ENCODE measurements at places on chromosomes 4 and X. TPM values are rescaled to one million over a fixed set of nuclear protein-coding genes. Genes with fewer than 3 reads are reported as not detected.
A peak's percentile ranks its signal among the peaks of the same experiment; 100 is the strongest.

DNA sequence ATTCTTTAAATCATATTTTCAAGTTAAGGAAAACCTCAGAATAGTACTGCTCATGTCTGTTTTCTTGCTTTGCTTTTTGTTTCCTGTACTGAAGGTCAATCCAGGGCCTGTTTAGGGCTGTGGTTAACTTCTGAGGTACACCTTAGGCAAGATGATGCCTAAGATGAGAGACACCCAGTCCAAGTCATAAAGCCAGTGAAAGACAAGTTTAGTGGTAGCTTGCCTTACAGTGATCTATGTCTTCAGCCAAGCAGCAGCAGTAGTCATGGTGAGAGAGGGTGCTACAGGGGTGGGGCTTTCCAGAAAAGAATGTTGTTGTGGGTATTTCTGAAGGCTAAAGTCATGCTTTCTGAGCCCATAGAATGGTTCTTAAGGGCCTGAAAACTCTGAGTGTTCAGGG lies 173.7 kb downstream of the VSIG4 start:
- peaks cover 57% of the 10 kb centered on the region for H3K4me1 ChIP-seq
- H3K27ac ChIP-seq, result peak overlapping the region; percentile 75
- H3K36me3 ChIP-seq, result peaks cover 4% of the 10 kb centered on the region
- peak; percentile 46 for DNase-seq
- H3K27me3 ChIP-seq, result no peaks in the 10 kb centered on the region

DNA sequence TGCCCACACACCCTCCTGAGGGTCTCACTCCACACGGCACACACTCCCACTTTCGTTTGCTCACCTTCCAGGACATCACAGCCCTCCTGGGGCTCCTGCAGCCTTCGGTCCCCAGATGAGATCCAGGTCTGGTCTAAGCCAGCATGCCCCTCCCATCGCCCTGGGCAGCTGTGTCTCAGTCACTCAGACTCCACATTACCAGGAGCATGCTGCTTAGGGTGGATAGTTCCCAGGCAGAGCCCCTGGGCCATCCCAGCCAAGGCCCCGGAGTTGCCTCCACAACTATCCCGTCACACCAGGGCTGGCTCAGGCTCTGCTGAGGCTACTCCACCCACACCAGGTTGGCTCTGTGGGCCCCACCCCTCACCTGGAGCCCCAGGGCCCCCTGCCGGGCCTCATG lies 50.4 kb upstream of the PSAPL1 start:
- DNase-seq, result no peak
- H3K27ac ChIP-seq, result no peak overlapping the region
- H3K27me3 ChIP-seq, result peaks cover 2% of the 10 kb centered on the region
- no peaks in the 10 kb centered on the region for H3K4me1 ChIP-seq
- no peak overlapping the region for H3K4me3 ChIP-seq
- H3K36me3 ChIP-seq, result no peaks in the 10 kb centered on the region

DNA sequence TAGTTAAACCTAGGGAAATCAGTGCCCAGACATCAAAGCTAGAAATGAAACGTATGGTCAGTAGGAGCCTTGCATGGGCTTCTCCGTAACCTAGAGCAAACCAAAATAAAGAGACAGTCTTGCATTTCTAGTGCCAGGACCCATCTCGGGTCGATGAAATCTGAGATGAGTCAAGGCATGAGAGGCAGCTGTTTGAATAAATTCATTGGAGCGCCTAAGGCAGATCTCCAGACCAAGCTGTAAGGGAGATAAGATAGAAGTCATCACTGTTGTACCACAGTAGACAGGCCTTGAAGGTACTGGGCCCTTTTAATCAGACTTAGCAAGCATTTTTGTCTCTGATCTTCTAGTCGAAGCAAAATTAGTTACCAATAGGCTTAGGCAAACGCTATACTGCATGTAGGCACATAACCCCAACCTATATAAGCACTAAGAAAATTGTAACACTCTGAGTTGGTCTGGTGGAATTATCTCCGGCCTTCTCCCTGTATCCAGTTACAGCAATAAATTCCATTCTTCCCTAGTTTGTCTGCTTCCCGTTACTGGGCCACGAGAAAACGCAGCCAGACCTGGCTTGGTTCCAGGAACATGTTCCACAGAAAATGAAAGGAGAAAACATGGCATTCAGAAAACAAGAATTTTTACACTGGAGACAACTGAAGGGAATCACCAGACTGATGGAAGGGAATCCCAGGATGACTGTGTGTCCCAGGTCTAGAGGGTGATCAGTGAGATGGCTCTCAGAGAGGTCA lies 21.1 kb upstream of the PAPSS1 start:
- no peak for DNase-seq
- H3K4me1 ChIP-seq, result no peaks in the 10 kb centered on the region
- H3K36me3 ChIP-seq, result no peaks in the 10 kb centered on the region
- no peak overlapping the region for H3K27ac ChIP-seq
- no peak overlapping the region for H3K4me3 ChIP-seq
- H3K27me3 ChIP-seq, result peaks cover 4% of the 10 kb centered on the region

METAP1 gene
- total RNA-seq, result 44.9 TPM

Data from activated CD4-positive, alpha-beta memory T cell treated with anti-CD3 and anti-CD28 coated beads, Interleukin-2, amount 10 ng/mL, durations not matched to agents 7 days and 5 days (primary cell).